Activated T-helper 17 cell treated with anti-CD3 and anti-CD28 coated beads, Interleukin-2, amount 50 U/mL, for 72 hours (primary cell): ENCODE measurements at places on chromosomes 1 and 21. TPM values are rescaled to one million over a fixed set of nuclear protein-coding genes. Genes with fewer than 3 reads are reported as not detected.
A peak's percentile ranks its signal among the peaks of the same experiment; 100 is the strongest.

- peaks cover 17% of the 10 kb centered on the region for H3K27me3 ChIP-seq
- H3K36me3 ChIP-seq: no peaks in the 10 kb centered on the region
- ATAC-seq: no peak
- no peak overlapping the region for H3K4me3 ChIP-seq
- H3K4me1 ChIP-seq: no peaks in the 10 kb centered on the region
Measured at GRCh38 chr1:206513312-206514111, 6.2 kb downstream of the RASSF5 start.

SLC50A1 gene
- 42.8 TPM for total RNA-seq

GRCh38 chr1:89598450-89599331, 34.2 kb upstream of the LRRC8C start:
- peak overlapping the region; percentile 17 for H3K4me3 ChIP-seq
- no peak for ATAC-seq
- H3K36me3 ChIP-seq: peaks cover 60% of the 10 kb centered on the region
- peaks cover 58% of the 10 kb centered on the region for H3K4me1 ChIP-seq

C2CD2 gene
- 4.6 TPM for total RNA-seq

DNA sequence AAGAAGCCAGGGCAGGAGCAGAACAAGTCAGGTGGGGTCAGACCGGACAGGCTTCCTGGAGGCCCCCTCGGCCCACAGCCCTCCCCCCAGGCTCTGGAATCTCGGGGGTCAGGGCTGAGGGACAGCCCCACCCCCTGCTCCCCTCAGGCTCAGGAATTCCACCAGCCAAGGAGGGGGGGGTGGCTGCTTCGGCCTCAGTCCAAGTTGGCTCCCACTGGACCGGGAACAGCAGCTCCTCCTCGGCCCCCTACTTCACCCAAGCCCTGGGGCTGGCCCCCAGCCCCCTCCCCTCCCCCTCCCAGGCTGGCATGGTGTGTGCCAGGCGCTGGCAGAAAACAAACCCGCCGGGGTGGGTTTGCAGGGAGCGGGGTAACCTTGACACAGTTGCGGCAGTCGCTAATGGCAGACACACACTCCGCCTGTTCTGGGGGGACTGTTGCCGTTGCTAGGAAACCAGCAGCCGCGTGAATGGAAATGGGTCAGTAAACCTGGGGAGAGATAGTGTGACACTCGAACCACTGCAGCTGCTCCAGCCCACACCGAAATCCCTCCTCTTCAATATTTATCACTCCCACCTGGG, 32.4 kb downstream of the AHDC1 start:
- no peaks in the 10 kb centered on the region for H3K27me3 ChIP-seq
- H3K36me3 ChIP-seq: no peaks in the 10 kb centered on the region
- H3K4me1 ChIP-seq: peaks cover 19% of the 10 kb centered on the region
- H3K27ac ChIP-seq: no peak overlapping the region
- no peak overlapping the region for H3K4me3 ChIP-seq

- peaks cover 22% of the 10 kb centered on the region for H3K27me3 ChIP-seq
- H3K27ac ChIP-seq: no peak overlapping the region
- no peak for ATAC-seq
- no peaks in the 10 kb centered on the region for H3K4me1 ChIP-seq
Measured at GRCh38 chr1:213782941-213783672, 204.7 kb upstream of the PROX1 start.

DNA sequence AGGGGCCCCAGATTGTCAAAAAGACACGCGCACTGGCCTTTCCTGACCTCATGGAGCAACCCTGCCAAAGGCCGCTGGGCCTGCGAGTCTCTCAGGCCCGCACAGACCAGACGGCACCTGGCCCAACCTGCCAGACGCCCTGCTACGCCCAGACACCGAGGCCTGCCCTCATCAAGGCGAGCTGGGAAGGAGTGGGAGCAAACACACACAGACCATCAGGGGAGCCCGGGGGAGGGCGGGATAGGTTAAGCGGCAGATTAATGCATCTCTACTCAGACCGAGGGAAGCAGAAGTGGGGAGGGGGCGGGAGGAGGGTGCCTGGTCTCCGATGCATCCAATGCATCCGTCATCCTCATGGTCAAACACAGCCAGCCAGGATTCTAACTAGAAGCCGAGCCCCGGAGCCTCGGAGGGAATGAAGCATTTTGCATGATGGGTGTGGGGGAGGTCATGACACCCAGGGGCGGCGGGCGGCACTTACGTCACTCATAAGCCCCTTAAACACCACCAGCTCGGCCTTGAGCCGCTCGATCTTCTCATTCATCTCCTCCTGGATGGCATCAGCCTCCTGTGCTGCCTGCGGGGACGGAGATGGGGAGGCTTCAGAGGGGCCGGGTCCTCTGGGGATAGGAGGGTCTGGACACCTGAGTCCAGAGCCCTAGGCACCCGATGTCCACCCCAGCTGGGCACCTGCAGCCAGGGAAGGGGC, 17.0 kb upstream of the ALDH4A1 start:
- no peaks in the 10 kb centered on the region for H3K27me3 ChIP-seq
- no peaks in the 10 kb centered on the region for H3K4me1 ChIP-seq
- H3K36me3 ChIP-seq: peaks cover 55% of the 10 kb centered on the region
- no peak overlapping the region for H3K4me3 ChIP-seq
- H3K27ac ChIP-seq: no peak overlapping the region

- no peak for ATAC-seq
- no peaks in the 10 kb centered on the region for H3K27me3 ChIP-seq
Measured at GRCh38 chr1:39127513-39127912, 77.0 kb upstream of the MACF1 start.

- H3K27me3 ChIP-seq: no peaks in the 10 kb centered on the region
- no peak overlapping the region for H3K4me3 ChIP-seq
- no peak for ATAC-seq
- H3K4me1 ChIP-seq: peaks cover 13% of the 10 kb centered on the region
- no peak overlapping the region for H3K27ac ChIP-seq
Measured at GRCh38 chr1:51253691-51254090, 17.6 kb downstream of the RNF11 start.

- H3K27me3 ChIP-seq: peaks cover 7% of the 10 kb centered on the region
- ATAC-seq: no peak
- no peaks in the 10 kb centered on the region for H3K4me1 ChIP-seq
- H3K36me3 ChIP-seq: no peaks in the 10 kb centered on the region
- H3K4me3 ChIP-seq: no peak overlapping the region
Measured at GRCh38 chr1:20111452-20111851, 7.9 kb downstream of the PLA2G2D start.

- H3K27ac ChIP-seq: no peak overlapping the region
- ATAC-seq: no peak
- H3K4me3 ChIP-seq: no peak overlapping the region
- no peaks in the 10 kb centered on the region for H3K36me3 ChIP-seq
- peaks cover 30% of the 10 kb centered on the region for H3K27me3 ChIP-seq
Measured at GRCh38 chr1:4638345-4638729, 16.1 kb upstream of the AJAP1 start.

- peak overlapping the region; percentile 78 for H3K4me3 ChIP-seq
- H3K27ac ChIP-seq: no peak overlapping the region
- peaks cover 11% of the 10 kb centered on the region for H3K4me1 ChIP-seq
Measured at GRCh38 chr1:168135116-168135920, 1.4 kb downstream of the GPR161 start.

DNA sequence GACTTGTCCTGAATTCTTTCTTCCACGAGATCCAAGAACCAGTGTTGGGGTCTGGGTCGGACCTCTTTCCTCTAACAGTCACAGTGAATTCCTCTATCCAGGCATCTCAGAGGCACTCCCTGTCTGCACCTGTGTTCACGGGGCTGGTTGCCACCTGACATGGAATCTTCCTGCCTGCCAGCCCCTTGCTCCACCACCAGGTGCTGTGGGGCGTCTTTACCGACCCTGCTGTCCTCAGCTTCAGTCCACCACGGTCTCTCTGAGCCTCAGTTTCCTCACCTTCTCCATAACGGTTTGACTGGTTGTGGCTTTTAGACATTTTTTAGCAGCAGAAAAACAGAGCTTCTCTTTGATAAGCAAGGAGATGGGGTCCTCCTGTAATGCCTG, 62.7 kb downstream of the SDC3 start:
- H3K4me1 ChIP-seq: no peaks in the 10 kb centered on the region
- no peaks in the 10 kb centered on the region for H3K36me3 ChIP-seq
- no peak for ATAC-seq
- peaks cover 59% of the 10 kb centered on the region for H3K27me3 ChIP-seq
- no peak overlapping the region for H3K27ac ChIP-seq

- peaks cover 46% of the 10 kb centered on the region for H3K4me1 ChIP-seq
- peak overlapping the region; percentile 89 for H3K4me3 ChIP-seq
- peak overlapping the region; percentile 96 for H3K27ac ChIP-seq
- no peaks in the 10 kb centered on the region for H3K27me3 ChIP-seq
- peaks cover 21% of the 10 kb centered on the region for H3K36me3 ChIP-seq
Measured at GRCh38 chr21:37370152-37371040, 3.8 kb downstream of the DYRK1A start.

DNA sequence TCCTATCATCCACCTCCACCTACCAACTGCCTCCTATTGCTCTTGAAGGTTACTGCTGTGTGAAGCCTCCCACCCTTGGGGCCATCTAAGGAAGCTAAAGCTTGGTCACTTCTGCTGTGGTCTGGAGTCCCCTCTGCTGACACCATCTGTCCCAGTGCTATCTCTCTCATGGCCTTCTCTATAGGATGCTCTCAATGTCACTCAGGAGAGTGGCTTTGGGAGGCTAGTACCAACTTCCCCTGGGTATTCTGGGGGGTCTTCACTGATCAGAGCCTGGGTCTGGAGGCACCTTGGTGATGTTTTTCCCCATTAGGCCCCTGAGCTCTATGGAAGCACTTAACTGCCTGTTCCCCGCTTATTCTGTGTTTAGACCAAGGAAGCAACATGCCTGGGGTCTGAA, 12.3 kb upstream of the NCF2 start:
- H3K27ac ChIP-seq: no peak overlapping the region
- no peaks in the 10 kb centered on the region for H3K36me3 ChIP-seq
- no peak overlapping the region for H3K4me3 ChIP-seq
- H3K27me3 ChIP-seq: peaks cover 4% of the 10 kb centered on the region
- ATAC-seq: no peak

CGN gene
- 2.7 TPM for total RNA-seq

DNA sequence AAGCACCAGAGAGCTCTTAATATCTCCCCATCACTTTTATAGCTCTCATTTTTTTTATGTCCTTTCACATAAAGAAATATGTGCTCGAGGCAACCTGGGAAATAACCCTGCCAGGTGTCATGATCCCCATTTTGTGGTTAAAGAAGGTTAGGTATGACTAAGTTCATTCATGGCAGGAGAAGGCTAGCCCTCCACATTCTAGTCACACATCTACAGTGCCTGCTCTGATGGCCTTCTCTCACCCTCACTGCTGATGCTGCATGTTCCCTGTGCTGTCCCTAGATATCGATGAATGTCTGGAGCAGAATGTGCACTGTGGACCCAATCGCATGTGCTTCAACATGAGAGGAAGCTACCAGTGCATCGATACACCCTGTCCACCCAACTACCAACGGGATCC, 187.5 kb downstream of the TPR start:
- peak; percentile 55 for ATAC-seq
- H3K4me3 ChIP-seq: no peak overlapping the region
- peaks cover 3% of the 10 kb centered on the region for H3K27me3 ChIP-seq
- H3K4me1 ChIP-seq: no peaks in the 10 kb centered on the region

DNA sequence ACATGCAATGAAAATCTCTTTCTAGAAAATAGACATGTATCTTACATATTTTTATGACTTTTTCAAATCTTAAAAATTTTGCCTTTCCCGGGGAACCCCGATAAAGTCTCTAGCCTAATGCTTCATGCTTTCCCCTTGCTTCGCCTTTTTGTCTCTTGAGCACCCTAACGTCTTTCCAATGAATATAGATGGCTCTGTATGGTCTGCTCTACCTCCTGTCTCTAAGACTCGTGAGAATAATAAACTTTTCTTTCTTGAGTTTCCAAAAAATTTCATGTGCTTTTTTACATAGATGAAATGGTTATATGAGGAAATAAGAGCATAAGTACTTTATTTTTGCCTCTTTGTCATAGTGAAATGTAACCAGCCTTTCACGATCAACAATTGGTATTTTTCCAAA, 202.6 kb downstream of the PDE4B start:
- H3K4me3 ChIP-seq: no peak overlapping the region
- no peaks in the 10 kb centered on the region for H3K36me3 ChIP-seq
- no peak overlapping the region for H3K27ac ChIP-seq
- ATAC-seq: no peak
- H3K27me3 ChIP-seq: peaks cover 18% of the 10 kb centered on the region
- H3K4me1 ChIP-seq: no peaks in the 10 kb centered on the region

DNA sequence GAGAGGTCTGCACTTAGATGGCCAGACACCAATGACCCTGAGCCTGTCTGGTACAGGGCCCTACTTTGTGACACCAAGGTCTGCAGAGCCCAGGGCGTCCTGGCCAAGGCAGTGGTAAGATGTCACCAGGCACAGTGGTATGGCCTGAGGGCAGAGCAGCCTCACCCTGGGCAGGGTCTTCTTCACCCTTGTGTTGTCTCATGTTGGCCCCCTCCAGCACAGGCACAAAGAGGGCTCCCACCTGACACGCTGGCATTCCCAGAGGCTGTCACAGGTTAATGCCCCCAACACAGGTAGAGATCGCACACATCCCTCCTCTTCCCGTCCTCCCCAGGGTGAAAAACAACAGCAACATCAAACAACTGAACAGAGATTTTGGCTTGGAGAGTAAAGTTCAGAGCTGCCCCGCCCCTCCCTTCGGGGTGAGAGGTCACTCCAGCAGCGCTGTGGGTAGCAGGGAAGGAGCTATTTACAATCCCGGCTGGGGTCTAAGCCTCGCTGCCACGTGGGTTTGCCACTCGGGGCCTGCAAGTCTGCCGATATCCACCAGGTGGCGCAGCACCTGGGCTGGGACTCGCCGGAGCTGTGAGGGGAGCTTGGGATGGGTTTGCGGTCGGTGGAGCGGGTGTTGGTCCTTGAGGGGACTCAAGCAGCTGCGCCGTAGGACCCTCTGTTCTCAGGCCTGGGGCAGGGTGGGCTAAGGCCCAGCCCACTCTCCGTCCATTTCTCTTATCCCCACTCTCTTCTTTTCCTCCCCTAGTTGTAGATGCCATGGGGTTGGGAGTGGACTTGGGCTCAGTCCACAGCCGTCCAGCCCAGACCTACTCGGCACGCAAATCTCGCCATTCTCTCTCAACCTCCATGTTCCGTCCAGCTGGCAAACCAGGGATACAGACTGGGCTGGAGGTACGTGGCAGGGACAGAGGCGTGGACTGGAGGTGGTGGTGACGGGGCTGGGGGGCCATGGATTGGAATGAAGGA, 12.7 kb downstream of the EFNA3 start:
- ATAC-seq: peak; percentile 85
- no peaks in the 10 kb centered on the region for H3K4me1 ChIP-seq
- no peak overlapping the region for H3K27ac ChIP-seq
- H3K36me3 ChIP-seq: no peaks in the 10 kb centered on the region
- H3K27me3 ChIP-seq: peaks cover 5% of the 10 kb centered on the region

OPRD1 gene
- total RNA-seq: not detected

- peak; percentile 66 for ATAC-seq
- peak overlapping the region; percentile 68 for H3K4me3 ChIP-seq
- peaks cover 59% of the 10 kb centered on the region for H3K36me3 ChIP-seq
- H3K27me3 ChIP-seq: no peaks in the 10 kb centered on the region
- H3K27ac ChIP-seq: peak overlapping the region; percentile 28
- peaks cover 65% of the 10 kb centered on the region for H3K4me1 ChIP-seq
Measured at GRCh38 chr1:226714148-226714547, 24.9 kb downstream of the ITPKB start.

CCDC27 gene
- total RNA-seq: not detected

OR2L13 gene
- not detected for total RNA-seq
